GM19239 (cell line): ENCODE measurements at places on chromosomes 5 and 9.

DNA sequence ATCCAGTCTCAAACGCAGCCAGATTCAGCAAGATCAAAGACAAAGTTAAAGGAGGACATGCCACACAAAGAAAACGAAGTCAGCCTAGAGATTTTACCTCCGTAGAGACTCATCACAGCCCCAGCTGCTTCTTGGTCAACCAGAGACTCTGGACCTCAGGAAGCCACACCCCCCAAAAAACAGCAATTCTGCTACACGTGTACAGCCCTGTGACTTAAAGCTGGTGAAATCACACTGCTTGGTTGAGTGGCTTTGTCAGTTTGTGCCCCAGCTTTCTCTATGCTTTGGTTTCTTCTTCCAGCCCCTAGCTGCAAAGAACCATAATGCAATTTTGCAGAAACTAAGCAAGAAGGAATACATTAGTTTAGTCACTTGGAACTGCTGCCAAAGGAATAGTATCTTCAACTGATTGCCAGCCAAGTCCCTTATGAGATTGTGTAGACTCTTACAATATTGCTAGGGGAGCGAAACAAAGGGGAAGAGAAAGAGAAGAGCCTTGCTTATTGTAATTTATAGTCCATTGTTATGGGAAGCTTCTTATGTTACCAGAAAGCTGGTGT lies 158.8 kb upstream of the ZNF462 start:
- DNase-seq = no peak

GRCh38 chr5:128436749-128437188 lies 101.3 kb downstream of the FBN2 start:
- no peak for DNase-seq

DNA sequence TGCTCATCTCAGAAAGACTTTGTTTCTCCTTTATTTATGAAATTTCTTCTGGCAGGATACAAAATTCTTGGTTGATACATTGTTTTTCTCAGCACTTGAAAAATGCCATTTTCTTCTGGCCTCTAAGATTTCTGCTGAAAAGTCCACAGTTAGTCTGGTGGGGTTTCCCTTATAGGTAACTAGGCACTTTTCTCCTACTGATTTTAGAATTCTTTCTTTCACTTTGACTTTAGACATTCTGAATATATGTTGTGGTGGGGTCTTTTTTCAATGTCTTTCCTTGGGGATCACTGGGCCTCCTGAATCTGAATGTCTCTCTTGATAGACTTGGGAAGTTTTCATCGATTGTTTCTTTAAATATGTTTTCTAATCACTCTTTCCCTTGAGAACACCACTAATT lies 79.6 kb downstream of the CETN3 start:
- DNase-seq = no peak

- no peak for DNase-seq
Observed at GRCh38 chr5:31251032-31251431, 57.5 kb downstream of the CDH6 start.
